MG63 (cell line): ENCODE measurements at places on chromosomes 2 and 18. TPM values are rescaled to one million over a fixed set of nuclear protein-coding genes. Genes with fewer than 3 reads are reported as not detected.

DNA sequence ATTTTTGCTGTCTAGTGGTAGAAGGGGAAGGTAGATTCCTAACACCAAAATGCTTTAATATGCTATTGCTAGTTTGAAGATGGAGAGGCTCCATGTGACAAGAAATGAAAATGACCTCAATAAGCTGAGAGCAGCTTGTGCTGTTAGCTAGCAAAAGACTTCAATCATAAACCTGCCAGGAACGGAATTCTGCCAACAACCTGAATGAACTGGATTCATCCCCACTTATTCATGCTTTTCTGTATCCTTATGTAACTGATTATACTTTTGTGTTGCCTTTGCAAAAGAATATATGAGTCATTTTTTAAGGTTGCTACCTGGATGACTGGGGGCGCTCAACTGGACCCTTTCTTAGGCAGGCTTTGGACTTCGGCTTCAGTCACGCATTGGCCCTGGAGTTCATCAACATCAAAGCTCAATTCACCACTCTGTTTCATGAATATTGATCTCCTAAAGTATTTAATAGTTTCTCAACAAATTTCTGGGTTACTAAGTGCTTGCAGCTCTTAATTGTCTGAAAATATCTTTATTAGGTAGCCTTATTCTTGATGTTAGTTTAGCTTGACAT is 97.5 kb upstream of the KCNJ3 start:
- DNase-seq = no peak

NAT8 gene
- not detected in 2 replicates for total RNA-seq

CCT4 gene
- 385 and 431 TPM in 2 replicates for total RNA-seq

- no peak for DNase-seq
Measured at GRCh38 chr2:53516650-53517049, 251.0 kb upstream of the CHAC2 start.

DNA sequence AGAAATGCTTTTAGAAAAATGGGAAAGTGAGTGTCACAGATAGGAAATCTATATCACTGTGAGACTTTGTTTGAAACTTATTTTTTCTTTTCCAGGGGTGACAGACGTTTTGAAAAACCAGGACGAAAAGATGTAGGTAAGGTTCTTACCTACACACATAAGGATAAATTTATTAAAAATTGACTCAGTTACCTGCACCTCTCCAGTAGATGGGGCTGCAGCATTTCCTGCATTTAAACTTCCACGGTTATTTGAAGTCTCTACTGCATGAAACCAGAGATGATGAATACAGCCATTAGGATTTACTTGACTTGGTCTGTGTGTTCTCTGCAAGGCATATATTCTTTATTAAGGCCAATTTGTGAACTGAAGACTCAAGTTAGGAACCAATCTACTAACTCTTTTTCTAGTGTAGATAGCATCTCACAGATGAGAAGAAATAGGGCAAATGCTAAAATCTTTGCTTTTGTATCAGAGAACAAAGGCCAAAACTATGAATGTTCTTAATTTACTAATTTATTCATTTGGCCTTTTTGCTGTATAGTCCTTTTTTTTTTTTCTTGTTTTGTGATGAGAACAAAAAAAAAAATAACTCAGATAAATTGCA is 15.0 kb downstream of the KCNJ13 start:
- DNase-seq = no peak

DNA sequence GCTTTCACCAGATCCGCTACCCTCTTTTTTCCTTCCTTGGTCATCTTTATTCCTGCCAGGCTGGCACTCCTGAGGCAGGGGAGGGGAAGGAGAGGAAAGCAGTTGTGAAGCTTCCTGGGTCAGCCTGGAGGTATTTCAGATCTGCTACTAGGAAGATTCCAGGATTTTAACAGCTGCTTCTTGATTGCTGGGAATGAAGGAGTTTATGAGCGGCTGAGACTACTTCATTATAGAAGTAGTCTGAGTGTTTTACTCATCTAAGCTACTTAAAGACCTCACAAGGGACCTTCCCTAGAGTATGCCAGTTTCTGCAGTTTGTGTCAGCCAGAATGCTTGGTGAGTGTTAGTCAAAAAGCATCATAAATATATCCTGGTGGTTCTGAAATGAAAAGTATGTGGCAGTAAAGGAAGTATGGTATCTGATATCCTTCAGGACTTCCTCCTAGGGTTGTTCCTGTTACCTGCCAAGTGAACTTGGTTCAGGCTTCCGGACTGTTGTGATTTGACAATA is 1.9 kb downstream of the TANC1 start:
- DNase-seq = peak; percentile 21

DNA sequence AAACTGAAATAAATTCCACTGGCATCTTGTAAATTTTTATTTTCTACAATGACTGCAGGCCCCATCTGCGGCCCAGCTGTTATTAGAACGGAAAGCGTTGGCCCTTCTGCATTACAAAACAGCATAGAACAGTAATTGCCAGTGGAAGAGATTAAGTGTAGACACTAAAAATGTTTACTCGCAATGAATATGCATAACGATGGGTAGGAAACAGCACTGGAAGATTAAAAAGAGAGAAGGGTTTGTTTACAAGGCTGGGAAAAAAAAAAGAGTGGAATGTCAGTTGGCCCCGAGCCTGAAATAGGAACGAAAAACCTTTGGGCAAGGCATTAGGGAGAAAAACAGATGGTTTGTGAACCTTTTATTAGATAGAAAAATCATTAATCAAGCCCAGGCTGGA is 275.9 kb upstream of the TCF4 start:
- no peak for DNase-seq

OTX1 gene
- not detected in 2 replicates for total RNA-seq

MREG gene
- total RNA-seq = 2.1 and 4.7 TPM in 2 replicates

- DNase-seq = no peak
Measured at GRCh38 chr2:219713110-219713509, 85.7 kb downstream of the SLC4A3 start.
